Left lobe of liver (tissue), 2 donors: ENCODE measurements at places on chromosomes 7 and 10. TPM values are rescaled to one million over a fixed set of nuclear protein-coding genes. Genes with fewer than 3 reads are reported as not detected.

GRCh38 chr7:133513608-133514007 is 260.7 kb downstream of the EXOC4 start:
- DNase-seq: no peak

DNA sequence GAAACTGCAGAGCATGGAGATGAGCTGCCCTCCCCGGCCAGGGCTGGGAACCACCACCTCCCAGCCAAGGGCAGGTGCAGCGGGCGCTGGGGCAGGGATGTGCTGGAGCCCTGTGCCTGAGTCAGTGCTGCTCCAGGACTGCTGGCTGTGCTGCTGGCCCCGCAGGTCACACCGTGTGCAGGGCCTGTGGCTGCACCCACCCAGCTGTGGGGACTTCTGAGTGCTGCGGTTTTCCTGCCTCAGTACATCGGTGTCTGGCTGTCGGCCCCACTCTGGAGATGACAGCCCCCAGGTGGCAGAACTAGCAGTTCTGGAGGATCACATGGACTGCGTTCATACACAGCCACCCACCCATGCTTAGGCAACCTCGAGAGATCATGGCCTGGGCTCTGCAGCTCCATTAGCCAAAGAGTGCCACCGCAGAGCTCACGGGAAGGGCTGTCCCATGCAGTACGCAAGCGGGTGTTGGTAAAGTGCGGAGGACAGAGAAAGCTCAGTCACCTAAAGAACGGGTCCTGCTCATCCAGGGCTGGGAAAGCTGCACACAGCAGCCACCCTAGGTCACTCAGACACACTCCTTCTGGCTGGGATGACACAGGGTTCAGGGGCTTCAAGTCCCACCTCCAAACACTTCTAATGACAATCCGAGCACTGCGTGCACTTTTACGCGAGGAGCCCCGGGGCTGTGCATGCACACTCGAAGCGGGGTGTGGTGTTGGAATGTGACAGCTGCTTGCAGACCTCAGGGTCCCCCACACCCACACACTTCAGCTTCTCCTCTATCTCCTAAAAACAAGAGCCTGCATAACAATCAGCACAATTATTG is 198.1 kb upstream of the PPP2R2D start:
- DNase-seq: no peak

- DNase-seq: no peak
These were observed 225.3 kb downstream of the GLRX3 start for GRCh38 chr10:130361351-130362105.

GRCh38 chr10:15783941-15784636 is 64.4 kb upstream of the ITGA8 start:
- no peak for DNase-seq

DNA sequence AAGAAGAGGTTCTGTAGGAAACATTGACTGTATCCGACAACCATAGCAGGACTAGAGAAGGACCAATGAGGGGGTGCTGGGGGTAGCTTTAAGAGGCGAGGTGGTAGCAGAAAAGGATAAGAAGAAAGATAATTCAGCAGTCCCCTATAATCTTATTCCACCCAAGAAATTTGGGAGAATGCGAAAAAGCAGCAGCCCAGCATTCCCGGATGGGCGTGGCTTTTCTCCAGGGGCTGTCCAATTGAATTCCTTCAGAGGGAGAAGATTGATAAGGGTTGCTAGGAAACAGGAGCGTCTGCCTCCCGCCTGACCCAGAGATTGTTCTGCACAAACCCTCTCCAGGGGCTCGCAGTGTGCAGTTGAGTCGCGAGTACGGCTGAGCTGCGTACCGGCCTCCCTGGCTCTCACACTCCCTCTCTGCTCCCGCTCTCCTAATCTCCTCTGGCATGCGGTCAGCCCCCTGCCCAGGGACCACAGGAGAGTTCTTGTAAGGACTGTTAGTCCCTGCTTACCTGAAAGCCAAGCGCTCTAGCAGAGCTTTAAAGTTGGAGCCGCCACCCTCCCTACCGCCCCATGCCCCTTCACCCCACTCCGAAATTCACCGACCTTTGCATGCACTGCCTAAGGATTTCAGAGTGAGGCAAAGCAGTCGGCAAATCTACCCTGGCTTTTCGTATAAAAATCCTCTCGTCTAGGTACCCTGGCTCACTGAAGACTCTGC is at the start of gene GRM3:
Gene GRM3 (plus strand): TSS at position 349 of the 721 bp plus-strand sequence. CDS start 121,237 bp downstream, outside the sequence.
- DNase-seq: no peak

- DNase-seq: peak; percentile 77
These were observed 1.1 kb downstream of the TTYH3 start for GRCh38 chr7:2632733-2633537.

GRCh38 chr10:131947631-131948347 is 33.9 kb downstream of the BNIP3 start:
- no peak for DNase-seq

DNA sequence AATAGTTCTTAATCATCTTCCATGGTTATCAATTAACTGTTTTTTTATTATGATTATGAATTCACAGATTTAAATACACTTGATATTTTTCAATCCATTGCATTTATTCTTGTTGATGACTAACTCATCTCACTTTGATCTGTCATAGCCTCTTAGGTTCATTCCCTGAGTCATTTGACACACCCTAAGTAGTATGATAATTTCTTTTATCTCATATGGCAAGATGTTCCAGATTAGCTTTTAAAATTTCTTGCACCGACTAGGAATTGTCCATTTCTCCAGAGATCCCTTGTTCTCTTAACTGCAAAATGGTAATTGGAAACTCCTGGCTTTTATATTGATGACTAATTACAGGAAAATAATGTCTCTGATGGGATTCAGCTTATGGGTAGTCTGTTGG is 87.6 kb upstream of the CCDC6 start:
- DNase-seq: no peak

- DNase-seq: no peak
These were observed 73.1 kb downstream of the TEX36 start for GRCh38 chr10:125609859-125610258.

DNA sequence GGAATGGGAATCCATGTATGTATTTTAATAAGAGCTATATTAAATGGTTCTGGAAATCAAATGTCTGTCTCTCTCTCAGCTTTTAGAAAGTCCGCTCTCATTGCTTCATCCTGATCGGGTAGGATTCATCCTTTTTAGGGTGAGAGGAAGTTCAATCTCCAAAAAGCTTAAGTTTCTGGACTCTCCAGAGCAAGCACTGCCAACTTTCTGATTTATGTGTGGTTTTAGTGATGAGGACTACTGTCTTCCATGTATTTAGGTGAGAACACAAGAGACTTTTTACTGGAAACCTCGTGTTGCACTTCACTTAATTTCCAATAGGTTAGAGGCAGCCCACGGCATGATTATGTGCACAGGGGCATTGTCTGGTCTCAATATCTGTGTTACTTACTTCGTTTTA is 267.9 kb downstream of the SUGCT start:
- no peak for DNase-seq

- no peak for DNase-seq
These were observed 5.7 kb downstream of the PAX4 start for GRCh38 chr7:127612263-127612662.

DNA sequence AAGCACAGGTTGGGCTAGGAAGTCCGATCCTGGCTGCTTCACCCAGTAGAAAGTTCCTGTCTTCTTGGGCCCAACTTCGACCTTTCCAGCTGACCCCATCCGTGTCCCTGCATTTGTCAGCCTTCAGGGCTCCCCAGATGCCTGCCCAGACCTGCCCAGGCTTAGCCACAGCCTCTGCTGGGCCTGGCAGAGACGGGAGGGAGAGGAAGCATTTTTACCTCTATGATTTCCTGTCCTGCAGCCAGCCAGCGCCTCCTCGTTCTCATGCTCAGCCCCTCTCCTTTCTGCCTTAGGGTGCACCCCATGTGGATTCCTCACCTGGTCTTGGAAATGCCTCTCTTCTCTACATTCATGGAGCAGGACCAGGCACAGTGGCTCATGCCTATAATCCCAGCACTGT is 3.7 kb downstream of the METTL27 start:
- no peak for DNase-seq

DNA sequence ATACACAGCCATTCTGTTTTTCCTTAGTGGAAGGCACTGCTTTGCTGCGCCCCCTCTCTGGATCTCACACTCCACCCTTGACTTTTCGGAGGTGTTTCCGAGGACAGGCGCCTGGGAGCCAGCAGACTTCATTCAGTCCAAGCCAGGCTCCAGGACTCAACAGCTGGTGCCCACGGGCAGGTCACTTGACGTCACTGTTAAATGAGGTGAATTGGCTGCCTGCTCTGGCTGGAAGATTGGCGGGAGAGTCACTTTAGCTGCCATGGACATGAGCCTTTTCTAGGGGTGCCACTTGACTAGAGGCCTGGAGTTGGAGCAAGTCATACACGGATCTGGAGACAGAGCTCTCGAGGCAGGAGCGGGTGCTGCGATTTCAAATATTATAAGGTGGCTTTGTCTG is 3.2 kb downstream of the HTRA1 start:
- no peak for DNase-seq

- no peak for DNase-seq
These were observed 65.8 kb downstream of the ATE1 start for GRCh38 chr10:121862042-121862441.

DNA sequence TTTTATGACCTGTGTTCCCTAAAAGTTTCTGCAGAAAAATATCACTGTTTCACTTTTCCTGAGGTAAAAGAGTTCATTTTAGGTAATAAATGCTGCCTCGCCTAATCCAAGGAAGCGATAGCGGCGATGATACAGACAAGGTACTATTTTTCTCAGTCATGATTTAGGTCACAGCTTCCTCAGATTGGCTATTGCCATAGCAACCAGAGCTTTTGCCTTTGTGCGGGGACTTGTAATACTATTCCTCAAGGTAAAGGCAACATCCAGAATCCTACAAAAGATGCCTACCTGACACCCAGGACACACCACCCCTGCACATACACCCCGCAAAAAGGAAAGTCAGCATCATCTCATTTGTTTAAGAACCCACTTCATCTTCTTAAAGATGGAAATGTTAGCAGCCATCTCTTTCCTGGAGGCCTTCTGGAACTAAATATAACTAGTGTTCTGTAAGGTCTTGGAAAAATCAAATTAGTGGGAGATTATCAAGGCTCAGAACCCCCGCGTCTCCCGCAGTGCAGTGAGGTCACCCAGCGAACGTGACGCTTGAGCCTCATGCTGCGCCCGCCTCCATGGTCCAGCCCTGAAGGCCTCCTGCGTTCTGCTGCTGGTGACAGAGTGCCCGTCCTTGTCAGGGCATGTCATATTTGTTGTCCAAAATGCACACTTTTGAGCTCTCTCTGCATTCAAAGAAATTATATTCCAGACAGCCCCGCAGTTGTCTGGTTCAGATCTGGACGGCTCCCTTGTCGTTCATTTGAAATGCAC is 402.0 kb upstream of the RNF32 start:
- no peak for DNase-seq

- no peak for DNase-seq
These were observed 58.4 kb downstream of the NRF1 start for GRCh38 chr7:129669901-129670300.

- no peak for DNase-seq
These were observed 123.8 kb downstream of the TEX36 start for GRCh38 chr10:125559210-125559609.

DNA sequence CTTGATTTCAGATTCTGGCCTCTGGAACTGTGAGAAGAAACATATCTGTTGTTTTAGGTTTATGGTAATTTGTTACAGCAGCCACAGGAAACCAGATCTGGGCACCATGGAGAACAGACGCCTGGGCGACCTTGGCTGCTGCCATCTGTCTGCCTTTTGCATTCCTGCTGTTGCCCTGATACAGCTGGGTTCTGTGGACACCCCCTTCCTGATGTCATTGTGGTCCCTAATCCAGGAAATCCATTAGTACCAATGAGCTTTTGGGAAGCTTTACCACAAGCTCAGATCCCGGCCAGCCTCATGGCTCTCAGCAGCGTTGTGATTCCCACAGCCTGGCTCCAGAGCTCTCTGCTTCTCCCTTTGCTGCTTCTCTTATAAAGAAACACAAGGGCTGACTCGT is 174.2 kb upstream of the NPS start:
- no peak for DNase-seq

- DNase-seq: no peak
These were observed 15.0 kb upstream of the ENO4 start for GRCh38 chr10:116833986-116834985.

DNA sequence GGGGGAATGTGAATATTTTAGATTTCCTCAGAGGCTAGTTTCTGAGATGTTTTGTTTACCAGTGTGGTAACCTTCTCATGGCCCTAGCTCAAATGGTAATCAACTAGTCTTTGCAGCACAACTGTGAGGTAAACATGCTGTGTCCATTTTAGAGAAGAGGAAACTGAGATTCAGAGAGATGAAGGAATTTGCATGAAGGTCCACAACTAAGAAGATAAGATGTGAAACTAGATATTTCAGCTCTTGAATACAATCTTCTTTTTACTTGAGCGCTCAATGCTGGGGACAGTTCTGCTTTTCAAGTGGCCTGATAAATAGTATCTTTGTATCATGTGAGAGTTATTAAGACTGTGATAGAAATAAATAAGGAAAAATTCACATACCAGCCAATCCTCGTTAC is 245.4 kb downstream of the AUTS2 start:
- no peak for DNase-seq

- no peak for DNase-seq
These were observed 46.1 kb upstream of the NCAPG2 start for GRCh38 chr7:158750702-158751101.

GRCh38 chr10:113441220-113441619 is 111.6 kb upstream of the HABP2 start:
- DNase-seq: peak; percentile 74

ASB13 gene
- 128 TPM for total RNA-seq

CPN1 gene
- total RNA-seq: 46.9 TPM

GPR158 gene
- total RNA-seq: not detected

GIMAP8 gene
- total RNA-seq: 4.4 TPM

GPRIN2 gene
- 1.1 TPM for total RNA-seq

AKR1C8 gene
- 24.7 TPM for total RNA-seq

NUTM2A gene
- total RNA-seq: 1.1 TPM
